NCI-H526 (cell line): ENCODE measurements at places on chromosomes 2 and 18.
A peak's percentile ranks its signal among the peaks of the same experiment; 100 is the strongest.

- DNase-seq, result peak; percentile 56
Measured at GRCh38 chr18:26089293-26090129, 902 bp downstream of the SS18 start.

- peak; percentile 13 for DNase-seq
Measured at GRCh38 chr2:167965907-167966761, 281.3 kb downstream of the STK39 start.

- no peak for DNase-seq
Measured at GRCh38 chr2:167946441-167946841, 301.0 kb downstream of the STK39 start.

DNA sequence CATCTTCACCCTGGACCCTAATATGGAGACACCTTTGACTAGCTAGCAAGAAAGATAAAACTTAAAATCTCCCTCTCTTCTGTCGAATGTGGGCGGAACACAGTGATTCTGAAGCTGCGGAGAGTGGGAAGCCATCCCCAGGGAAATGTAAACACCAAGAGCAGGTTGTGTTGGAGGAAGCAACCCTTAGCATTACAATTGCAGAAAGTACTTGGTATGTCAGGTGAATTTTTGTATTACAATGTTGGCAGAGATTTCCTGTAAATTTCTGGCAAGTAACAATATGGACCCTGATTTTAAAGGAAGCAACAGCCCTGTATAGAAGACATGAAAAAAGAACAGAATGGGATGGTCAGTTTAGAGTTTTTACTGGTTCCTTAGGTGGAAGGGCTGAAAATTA lies 35.8 kb downstream of the TSN start:
- DNase-seq, result peak; percentile 57

GRCh38 chr2:102085238-102085637 lies 57.3 kb upstream of the IL1R1 start:
- peak; percentile 95 for DNase-seq

DNA sequence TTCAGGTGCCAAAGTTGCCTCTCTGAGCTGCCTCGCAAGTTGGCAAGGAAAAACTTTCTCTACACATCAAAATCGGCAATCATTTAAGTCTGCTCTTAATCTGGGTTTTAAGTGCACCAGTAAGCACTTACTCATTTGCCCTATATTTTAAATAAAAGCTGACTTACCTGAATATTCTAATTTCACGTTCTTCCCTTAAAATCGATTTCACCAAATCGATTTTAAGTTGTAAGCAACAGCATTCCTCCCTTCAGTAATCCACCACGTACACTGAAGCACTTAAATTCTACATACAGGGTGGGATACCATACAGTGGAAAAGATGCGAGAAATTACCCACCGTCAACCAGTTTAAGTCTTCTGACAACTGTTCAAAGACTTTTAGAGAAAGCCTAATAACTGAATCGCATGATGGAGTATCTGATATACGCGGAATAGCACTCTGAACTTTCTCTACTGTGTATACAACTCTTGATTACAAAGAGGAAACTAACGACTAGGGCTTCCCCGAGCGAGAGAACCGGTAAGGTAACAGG lies 1.6 kb downstream of the PPP3R1 start:
- DNase-seq, result no peak

GRCh38 chr2:217366966-217367365 lies 507.1 kb upstream of the TNP1 start:
- no peak for DNase-seq

- DNase-seq, result peak; percentile 72
Measured at GRCh38 chr2:65031341-65032018, 24.7 kb upstream of the CEP68 start.

DNA sequence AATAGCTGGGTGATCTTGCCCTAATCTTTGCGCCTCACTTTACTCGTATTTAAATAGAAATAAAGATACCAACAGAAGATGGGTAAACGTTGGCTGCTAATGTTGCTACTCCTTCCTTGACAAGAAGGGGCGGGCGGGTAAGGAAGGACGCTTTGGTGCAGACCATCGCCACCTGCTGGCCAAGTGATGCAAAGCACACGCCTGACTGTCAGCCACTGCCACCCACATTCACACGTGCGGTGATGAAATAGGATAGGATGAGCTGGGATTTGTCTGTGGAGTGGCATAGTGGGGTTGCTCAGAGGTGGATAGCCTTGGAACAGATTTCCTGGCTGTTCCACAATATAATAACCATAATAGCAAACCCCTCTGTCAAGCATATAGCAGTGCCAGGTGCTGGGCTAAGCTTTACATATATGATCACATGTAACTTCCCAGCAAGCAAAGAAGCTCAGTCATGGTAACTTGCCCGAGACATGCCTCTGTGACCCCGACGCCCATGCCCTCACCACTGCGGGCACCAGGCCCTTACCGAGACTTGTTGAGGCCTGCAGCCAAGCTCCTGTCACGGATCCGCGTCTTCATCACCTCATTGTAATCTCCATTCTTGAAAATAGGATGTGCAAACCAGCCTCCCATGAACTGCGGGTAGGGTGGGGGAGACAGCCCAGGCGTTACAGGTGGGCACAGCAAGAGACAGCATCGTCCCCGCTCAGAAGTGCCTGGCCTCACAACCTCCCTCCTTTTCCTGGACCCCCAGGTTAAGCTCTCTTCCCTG lies 39.3 kb downstream of the LCT start:
- peak; percentile 85 for DNase-seq

DNA sequence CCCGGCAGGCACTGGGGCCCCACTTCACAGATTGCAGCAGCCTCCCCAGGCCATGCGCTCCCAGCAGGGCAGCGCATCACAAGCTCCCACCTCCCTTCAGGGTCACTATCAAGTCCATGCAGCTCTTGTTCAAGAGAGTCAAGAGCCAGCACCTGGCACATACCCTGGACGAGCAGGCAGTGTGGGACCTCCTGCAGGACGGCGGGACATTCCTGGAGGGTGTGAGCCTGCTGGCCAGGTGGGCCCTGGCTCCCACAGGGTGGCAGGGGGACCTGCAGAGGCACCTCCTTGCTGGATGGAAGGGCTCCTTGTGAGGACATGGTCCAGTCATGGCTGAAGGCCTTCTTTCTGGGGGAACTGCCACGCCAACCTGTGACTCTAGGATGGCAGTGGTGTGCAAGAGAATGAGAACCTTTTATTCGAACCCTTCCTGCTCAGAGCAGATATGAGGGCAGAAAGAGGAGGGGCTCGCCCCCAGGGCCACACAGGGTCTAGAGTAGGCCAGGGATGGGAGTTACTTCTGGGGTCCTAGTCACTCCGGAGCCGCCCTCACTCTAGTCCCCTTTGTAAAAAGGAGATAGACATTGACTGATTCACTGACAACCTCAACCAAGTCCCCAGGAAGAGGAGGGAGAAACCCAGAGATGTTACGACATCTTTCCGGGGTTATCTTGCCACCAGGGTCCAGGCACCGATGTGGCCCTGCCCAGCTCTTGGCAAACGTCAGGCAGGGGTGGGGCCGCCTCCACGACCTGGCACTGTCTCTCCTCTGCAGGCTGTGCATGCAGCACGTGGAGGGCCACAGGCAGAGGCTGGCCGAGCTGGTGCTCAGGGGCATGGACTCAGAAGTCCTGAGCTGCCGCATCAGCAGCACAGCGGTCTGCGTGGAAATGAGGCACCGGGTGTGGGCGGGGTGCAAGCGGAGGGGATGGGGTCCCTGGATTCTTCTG lies 31.3 kb downstream of the HJURP start:
- DNase-seq, result no peak

DNA sequence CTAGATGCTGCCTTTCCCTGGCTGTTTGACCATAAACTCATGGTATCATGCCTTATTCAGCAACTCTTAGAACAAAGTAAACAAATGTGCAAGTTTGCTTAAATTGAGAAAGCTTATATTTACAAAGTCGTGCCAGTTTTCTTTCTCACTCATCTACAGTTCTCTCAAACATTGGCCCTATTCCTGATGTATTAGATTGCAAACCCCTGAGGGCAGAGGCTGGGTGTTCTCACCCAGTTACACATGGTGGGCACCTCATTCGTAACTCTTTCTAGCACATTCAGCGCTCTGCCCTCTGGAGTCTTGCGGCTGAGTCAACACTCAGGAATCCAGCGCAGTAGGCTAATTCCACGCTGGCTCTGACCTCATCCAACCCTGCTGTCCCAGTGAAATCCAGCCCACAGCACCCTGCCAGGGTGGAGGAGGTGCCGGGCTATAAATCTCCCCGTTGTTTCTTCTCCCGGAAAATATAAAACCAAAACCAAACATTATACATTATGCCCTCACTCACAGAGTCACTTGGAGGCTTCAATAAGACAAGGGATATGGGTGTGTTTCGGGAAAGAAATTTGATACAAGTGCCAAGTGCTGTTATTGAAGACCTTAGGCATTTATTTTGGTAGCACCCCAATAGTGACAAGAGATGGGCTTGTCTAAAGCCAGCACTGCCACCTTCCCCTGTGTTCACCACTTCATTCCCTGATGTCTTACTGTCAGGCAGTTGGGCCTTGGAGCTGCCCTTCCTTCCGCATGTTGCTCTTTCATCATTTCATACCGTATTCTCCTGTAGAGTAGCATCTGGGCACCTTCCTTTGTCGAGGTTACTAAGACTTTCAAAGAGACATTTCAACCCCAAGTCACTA lies 287.4 kb downstream of the PRKCE start:
- no peak for DNase-seq

DNA sequence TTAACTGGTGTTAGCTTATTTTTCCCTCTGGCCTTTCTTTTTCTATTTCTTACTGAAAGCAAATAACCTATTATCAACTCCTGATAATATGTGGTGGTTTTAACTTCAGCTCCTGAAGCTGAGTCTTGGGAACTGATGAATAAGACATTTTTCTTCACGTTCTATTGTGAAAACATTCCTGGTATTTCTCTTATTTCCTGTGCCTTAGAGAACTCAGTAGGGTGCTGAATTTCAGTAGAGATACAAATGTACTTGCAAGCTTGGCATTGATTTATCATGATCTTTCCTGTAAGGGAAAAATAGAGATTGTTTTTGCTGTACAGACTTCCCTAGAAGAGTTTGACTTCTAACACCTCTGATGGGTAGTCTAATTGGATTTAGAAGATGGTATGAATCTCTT lies 52.8 kb upstream of the DCC start:
- no peak for DNase-seq

- DNase-seq, result no peak
Measured at GRCh38 chr2:122815120-122815519, 1059.7 kb downstream of the TSN start.

DNA sequence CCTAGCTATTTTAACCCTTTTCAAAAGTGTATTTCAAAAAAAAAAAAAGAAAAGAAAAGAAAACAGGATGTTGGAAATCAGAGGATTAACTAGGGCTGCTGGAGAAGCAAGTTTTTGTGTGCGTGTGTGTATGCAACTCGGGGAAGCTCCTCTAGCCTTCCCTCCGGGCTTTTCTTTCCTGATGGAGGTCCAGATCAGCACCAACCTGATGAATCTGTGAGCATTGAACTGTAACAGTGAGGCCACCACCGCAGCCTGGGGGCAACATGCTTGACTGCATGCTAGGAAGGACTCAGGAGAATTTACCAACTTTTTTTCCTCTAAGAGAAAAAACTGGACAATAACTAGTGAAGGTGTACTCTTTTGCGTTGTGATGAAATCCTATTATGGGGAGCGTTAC lies 2.3 kb downstream of the OBSL1 start:
- no peak for DNase-seq

GRCh38 chr18:52395146-52395852 lies 55.3 kb downstream of the DCC start:
- DNase-seq, result no peak

- DNase-seq, result peak; percentile 38
Measured at GRCh38 chr2:158733430-158733755, 61.7 kb upstream of the DAPL1 start.

GRCh38 chr18:24395049-24395795 lies 2.4 kb downstream of the OSBPL1A start:
- DNase-seq, result no peak

- peak; percentile 54 for DNase-seq
Measured at GRCh38 chr2:74391209-74391579, 11.1 kb upstream of the DCTN1 start.

DNA sequence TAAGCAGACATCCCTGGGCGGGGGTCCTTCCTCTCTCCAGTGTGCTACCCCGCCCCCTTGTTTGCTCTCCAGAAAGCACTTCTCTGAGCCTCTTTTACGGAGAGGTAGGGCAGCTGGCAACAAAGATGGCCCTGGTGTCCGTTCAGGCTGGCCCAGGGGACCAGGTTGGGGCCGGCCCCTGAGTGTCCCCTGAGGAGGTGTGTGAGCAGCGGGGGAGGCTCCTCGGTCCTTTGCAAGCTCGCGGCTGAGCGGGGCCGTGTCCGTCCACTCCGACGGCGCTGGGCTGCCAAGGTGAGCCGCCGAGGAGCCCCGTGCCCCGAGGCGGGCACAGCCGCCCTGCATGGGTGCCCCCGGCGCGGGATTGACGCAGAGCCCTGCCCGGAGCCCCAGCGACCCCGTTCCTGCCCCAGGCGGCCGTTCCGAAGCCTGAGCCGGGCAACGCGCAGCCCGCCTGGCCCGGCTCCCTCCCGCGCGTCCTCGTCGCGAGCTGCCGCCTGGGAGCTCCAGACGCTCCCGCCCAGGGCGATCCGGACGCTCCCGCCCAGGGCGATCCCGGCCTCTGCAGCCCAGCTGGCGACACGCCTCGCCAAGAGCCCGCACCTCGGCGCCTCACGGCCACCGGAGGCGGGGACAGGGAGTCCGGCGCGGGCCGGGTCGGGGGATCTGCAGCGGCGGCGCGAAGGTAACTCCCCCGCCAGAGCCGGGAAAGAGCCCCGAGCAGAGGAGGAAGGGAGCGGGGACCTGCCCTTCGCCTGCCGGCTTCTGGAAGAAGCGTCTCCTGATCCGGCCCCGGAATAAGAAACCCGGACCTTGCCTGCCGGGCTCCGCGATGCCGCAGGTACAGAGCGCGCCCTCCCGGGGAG lies at the start of gene PROKR1:
Gene PROKR1 (plus strand): TSS at position 569 of the 863 bp plus-strand sequence. CDS start 2,243 bp downstream, outside the sequence.
- peak; percentile 34 for DNase-seq

DNA sequence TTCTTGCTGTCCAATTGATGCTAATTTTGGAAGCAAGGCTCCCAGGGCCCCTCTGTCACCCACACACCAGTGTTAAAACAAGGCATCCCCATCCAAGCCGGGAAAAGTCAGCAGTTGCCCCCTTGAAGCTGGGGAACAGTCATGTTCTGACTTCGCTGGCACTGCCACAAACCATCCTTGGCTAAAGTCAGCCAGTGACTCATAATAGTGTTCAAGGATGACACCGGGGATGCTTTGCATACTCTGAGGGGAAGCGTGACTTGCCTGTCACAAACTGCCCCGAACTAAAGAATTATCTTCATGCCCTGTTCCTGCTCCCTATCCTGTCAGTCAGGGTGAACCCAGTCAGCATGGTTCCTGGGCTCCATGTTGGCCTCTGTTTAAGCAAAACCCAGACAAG lies 37.0 kb downstream of the TGFA start:
- DNase-seq, result peak; percentile 12

DNA sequence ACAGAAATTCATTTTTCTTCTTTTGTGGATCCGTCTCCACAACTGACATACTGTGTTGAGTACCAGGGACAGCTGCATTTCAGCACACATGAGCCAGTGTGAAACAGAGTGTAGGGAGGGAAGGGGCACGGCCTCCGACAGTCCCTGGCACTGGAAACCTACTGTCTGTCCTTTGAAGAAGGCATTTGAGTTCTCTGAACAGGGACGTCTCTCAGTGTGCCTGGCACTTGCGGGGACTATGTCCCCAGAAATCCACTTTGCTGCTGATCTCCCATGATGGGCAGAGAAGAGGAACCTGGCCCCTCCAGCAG lies 48.1 kb downstream of the PLB1 start:
- no peak for DNase-seq
